NCI-H187 treated with DMSO at 0.1 percent for 48 hours (cell line): ENCODE measurements at places on chromosomes 7 and 10.

DNA sequence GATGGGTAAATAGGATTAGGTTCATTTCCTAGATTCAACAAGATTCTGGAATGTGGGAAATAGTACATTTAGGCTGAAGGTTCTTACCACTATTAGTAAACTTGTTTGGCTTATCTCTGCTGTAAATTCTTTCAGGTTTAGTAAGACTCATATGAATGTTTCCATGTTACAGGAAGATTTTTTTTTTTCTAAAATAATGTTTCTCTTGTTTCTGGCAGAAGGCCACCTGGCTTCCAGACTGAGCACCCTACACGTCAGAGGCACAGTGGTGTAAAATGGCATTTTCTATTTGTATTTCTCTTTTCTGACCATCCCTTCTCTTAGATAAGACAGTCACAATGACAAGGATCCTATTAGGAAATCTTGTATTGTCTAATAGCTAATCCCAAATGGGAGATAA lies 22.7 kb upstream of the AASS start:
- DNase-seq, result no peak

- no peak for DNase-seq
Observed at GRCh38 chr7:39453743-39454355, 112.4 kb upstream of the YAE1 start.

DNA sequence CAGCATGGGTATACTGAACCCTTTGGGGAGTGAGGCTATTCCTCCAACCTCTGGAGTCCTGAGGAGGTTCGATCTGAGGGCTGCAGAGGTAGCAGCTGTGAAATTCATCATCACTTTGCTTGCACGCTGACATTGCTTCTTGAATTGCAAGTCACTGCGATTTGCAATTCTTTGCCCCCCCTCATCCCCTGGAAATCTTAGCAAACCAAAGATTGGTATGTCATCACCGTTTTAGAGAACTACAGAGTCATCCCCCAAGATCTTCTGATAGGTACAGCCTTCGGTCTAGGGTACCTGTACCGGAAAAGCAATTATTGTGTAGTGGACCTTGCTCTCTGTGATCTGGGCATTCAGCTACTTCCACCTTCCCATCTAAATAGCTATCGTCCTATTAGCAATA lies 192.6 kb downstream of the KLF6 start:
- DNase-seq, result no peak

- DNase-seq, result no peak
Observed at GRCh38 chr10:60032723-60033122, 126.4 kb upstream of the CCDC6 start.

- DNase-seq, result no peak
Observed at GRCh38 chr7:105118612-105119600, 104.9 kb downstream of the KMT2E start.

DNA sequence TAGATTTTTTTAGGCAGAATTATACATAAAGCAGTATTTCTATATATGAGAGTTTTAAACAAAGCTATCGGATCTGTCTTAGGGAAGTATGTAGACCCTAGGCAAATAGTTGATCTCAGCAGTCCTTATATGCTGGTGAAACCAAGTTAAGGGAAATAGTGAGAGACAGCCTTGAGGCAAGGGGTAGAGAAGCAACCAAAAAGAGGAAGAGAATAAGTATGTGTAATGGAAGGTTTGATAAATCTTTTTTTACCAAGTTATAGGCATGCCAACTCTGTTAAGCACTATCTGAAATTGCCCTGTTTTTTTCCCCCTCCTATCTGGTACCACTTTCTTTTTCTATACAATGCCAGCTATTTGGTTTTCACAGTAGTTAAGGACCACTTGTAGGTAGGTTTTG lies 19.9 kb downstream of the SPAG6 start:
- DNase-seq, result no peak

DNA sequence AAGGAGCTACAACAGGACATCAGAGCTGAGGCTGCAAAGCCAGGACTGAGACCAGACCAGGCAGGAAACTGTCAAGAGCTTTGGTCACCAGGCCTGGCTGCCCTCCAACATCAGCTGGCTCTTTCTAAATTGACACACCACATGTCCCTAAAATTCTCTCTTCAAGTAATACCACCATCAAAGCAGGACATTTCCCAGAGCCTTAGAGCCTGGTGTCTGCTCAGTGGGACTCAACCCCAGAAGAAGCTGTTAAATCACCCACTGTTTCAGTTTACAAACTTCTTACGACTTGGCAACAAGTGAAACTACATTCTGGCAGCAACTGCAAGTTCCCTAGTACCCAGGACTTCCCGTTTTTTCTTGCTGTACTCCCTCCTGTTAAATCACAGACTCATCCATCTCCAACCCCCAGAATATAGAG lies 3.8 kb upstream of the IL6 start:
- no peak for DNase-seq
